Stimulated activated CD8-positive, alpha-beta memory T cell treated with anti-CD3 and anti-CD28 coated beads, Interleukin-4, amount 100 ng/mL, for 24 hours (primary cell): ENCODE measurements at places on chromosomes 3 and 15.
A peak's percentile ranks its signal among the peaks of the same experiment; 100 is the strongest.

GRCh38 chr3:195003006-195003892 is 267.7 kb downstream of the XXYLT1 start:
- DNase-seq, result no peak

DNA sequence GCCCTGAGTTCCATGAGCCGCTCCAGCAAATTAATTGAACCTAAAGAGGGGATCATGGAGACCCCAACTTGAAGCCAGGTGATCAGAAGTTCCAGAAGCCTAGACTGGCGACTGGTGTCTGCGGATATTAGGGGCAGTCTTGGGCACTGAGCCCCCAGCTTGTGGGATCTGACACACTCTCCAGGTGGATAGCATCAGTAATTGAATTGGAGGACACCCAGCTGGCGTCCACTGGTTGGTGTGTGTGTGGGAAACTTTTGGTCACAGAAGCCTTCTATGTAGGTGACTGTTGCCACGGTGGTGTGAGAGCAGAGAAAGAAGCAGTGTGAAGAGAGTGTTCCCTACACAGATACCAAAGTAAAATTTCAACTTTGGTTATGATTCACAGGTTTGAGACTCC is 106.0 kb upstream of the ADPGK start:
- DNase-seq, result no peak

GRCh38 chr15:70430069-70430468 is 332.4 kb upstream of the TLE3 start:
- no peak for DNase-seq

DNA sequence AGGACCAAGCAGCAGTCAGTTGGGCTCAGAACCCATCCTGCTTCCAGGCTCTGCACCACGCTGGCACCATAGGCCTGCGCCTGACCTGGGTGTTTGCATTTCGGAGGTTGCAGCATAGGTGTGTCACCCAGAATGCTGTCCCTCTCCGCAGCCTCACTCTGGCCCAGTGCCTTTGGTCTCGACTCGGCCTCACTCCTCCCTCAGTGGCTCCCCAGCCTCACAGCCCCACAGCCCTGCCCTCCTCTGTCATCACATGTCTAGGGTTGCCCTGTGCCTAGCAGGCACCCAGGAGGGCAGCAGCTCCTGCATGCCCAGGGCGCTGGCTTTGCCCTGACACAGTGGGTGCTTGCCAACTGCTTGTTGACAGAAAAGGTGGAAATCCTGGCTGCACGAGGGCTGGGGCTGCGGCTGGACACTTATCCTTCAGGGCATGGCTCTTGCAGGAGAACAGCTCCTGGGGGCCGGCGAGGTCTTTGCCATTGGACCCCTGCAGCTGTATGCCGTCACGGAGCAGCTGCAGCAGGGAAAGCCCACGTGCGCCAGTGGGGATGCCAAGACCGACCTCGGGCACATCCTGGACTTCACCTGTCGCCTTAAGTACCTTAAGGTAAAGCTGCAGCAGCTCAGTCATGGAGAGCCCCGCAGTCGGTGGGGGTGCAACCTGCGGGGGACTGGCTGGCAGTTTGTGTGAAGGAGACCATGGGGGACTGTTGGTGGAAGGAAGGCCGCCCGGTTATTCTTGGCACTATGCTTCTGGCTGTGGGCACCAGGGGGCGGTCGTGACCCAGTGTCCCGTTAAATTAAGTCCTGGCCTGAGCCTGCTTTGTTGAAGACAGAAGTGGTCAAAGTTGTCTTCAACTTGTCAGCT is 16.2 kb downstream of the NISCH start:
- no peak for DNase-seq

GRCh38 chr3:134971306-134971705 is 176.2 kb downstream of the EPHB1 start:
- no peak for DNase-seq

DNA sequence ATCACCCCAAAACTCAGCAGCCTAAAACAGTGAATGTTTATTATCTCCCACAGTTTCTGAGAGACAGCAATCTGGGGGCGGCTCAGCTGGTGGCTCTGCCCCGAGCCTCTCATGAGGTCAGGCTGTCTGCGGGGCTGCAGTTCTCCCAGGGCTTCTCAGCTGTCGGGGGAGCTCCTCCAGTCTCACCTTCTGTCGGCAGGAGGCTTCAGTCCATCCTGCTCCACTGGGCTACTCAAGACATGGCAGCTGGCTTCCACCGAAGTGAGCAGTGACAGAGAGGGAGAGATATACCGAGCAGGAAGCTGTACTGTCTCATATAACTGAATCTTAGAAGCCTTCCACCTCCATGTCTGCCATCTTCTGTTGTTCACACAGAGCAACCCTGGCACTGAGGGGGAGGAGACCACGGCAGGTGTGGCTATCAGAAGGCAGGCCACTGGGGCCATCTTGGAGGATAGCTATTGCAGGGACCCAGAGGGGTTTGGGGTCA is 72.8 kb upstream of the ITGA11 start:
- no peak for DNase-seq

DNA sequence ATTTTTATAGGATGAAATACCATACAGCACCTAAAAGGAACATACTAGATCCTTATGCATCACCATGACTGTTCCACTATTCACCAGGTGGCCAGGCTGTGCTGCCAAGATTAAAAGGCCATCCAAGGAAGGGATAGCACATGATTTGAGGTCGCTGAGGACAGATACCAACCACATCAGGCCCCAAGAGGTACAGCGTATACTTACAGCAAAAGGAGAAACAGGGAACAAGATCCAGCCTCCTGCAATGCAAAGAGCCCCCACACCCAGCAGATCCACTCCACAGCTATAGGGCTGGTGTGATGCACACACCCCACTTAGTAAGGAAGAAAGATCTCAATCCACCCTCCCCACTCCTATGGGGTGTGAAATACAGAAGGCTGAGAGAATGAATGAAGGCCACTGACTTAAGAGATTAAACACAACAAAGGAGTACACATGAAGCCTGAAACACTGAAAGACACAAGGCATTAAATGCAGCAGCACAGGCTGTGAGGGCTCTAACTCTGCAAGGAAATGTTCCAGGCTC is 32.0 kb upstream of the ZNF445 start:
- no peak for DNase-seq

- no peak for DNase-seq
Measured at GRCh38 chr15:66783725-66784124, 81.7 kb downstream of the SMAD6 start.

DNA sequence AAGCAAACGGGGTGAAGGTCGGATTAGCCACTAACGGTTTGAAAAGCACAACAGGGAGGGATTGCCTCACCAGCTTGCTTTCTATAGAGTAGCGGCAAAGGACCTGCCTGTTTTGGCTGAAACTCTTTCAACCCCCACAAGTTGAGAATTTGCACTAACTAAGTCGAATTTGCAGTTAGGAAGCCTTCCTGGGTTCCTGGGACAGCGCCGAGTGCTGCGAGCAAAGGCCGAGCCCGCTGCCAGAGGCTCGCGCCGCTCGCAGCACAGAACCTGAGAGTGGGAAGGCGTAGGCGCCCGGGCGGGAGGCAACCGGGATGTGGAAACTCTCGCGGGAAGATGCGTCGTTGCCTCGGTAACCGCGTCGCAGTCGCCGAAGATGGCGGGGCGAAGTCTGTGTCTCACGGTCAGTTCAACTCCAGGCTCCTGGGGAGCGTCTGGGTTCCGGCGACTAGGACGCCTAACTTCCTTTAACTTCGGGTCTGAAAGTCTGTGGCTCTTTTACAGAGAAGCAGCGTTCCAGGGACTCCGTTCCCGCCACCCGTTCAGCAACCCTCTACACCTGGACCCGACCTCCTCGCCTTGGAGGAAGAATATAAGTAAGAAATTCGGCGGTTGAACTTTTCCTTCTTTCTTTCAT is at the start of gene TEX9:
TEX9 (plus strand) TSS at position 352 of the 637 bp plus-strand sequence; CDS start at position 377, 25 bp downstream.
- DNase-seq, result peak; percentile 62

DNA sequence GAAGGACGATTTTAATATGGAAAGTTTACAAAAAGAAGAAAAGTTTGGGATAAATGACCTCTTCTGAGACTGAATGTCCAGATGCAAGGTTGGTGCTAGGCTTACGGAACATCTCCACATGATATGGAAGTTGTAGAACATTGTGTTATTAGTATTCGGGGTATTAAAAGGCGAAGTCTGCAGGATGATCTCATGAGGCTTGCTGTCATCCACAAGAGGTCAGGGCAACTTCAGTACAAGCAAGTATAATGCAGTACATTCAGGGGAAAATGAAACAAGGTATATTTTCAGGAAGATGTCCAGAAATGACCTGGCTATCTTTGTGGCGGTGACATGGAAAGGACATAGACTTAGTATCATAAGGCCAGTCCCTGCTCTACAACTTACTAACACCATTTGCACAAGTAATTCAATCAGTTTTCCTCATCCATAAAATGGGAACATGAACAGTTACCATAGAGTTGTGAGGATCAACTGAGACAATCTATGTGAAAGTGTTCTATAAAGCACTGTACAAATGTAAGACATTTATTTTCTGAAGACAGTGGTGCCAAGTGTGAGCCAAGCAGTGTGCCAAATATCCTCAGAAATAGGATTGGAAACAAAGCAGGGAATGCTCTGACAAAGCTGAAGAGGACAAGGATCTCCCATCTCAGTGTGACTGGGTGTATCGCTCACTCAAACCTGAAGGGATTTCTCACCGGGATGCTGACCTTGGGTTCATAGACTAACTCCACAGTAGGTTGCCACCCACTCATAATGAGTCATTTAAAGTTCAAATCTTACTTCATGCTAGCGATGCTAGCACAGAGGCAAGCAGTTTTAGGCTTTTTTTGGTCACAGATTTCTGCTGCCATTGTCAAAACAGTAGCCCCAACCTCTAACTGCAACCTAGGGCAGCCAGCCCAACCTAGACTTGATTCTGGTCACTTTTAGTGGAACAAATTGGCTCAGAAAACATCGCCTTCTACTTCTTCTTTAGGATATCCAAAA is 118.3 kb downstream of the TIGIT start:
- no peak for DNase-seq

- DNase-seq, result no peak
Measured at GRCh38 chr3:150146991-150147761, 176.5 kb upstream of the PFN2 start.

GRCh38 chr15:77067691-77068367 is 3.1 kb downstream of the TSPAN3 start:
- DNase-seq, result no peak

- no peak for DNase-seq
Measured at GRCh38 chr3:48422681-48423080, 7.2 kb downstream of the PLXNB1 start.

GRCh38 chr3:171028779-171029232 is 2.3 kb upstream of the SLC2A2 start:
- DNase-seq, result no peak

DNA sequence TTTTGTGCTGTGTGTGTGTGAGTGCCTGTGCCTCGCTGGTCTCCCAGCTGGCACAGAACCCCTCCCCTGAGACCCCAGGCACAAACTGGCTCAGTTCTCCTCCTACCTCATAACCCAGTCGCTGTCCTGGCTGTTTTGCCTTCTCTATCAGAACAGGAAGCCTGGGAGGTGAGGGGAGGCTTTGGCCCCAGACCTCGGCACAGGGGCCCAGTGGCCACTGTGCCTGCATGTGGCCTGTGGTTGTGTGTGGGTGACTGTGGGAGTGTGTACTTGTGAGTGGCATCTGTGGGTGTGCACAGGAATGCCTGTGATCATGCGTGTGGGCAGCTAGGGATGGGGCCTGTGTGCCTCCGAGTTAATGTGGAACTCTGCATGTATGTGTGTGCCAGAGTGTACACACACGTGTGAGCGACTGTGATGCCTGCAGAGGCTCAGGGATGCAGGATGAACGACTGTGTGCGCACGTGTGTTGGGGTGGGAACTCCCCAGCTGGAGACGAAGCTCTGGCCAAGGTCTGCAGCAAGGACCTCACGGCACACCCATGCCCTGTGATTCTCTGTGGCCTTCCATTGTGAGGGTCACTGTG is 32.3 kb downstream of the PSTPIP1 start:
- no peak for DNase-seq

GRCh38 chr15:101580431-101580830 is 71.8 kb downstream of the TM2D3 start:
- no peak for DNase-seq

DNA sequence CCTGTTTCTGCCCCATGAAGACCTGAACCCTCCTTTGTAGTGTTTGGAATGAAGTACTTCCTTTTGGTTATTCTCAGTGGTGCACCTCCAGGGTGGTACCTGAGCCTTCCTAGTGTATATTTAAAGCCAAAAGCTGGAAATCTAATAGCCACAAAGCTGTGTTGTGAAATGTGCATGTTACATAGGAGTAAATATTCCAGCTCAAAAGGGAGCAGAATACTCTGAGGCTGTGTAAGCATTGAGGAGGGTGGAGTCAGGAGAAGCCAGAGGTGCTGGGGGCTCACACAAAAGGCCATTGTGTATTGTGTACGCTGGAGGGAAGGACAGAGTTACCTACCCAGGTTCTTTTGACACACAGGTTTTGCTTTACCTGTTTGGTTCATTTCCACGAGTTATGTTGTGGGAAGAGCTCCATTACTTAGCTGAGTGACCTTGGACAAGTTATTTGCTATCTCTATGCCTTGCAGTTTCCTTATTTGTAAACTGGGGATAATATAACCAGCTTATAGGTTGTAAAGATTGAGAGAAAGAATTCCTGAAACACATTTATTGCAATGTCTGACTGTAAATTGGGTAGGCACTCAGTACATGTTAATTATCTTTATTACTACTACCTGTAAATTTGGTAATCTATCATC is 24.7 kb downstream of the GPR171 start:
- no peak for DNase-seq

DNA sequence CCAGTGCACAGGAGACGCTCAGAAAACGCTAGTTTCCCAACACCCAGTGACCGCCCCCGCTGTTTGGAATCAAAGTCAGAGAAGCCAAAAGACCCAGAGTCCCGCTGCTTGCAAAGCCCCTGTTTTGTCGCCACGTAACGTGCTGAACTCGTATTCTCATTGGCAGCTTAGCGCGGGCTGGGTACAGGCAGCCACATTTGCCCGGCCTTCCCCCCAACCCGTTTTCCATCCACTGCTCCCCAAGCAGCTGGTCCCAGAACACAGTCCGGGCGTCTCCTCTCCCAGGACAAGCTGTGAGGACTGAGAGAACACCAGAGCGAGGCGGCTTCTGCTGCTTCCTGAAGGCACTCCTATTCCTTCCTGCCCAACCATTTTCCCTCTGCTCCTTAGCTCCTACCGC is 54.8 kb downstream of the RASGRF1 start:
- no peak for DNase-seq

GRCh38 chr15:48559285-48559684 is 86.2 kb downstream of the FBN1 start:
- no peak for DNase-seq

GRCh38 chr15:73052653-73053397 is 562 bp downstream of the NEO1 start:
- DNase-seq, result peak; percentile 2

- DNase-seq, result no peak
Measured at GRCh38 chr3:46662771-46663551, 30.5 kb downstream of the ALS2CL start.

DNA sequence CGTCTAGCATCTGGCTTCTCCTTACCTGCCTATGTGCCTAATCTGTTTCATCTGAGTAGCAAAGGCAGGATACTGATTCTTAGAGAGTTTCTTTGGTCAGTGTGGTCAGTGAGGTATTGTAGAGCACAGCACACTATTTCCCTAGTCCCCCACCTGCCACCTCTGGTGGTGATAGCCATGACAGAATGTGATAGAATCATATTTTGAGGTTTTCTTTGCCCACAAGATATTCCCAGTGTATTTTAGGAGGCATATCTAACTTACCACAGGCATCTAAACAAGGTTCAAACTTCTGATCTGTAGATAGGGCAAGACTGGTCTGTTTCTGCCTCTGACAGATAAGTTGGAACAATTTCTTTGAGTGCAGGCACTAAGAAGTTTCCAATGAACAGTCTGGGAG is 188.0 kb downstream of the SOX2 start:
- no peak for DNase-seq

- DNase-seq, result no peak
Measured at GRCh38 chr3:100269410-100270214, 8.8 kb downstream of the TBC1D23 start.
